Putamen (tissue), 1 donor: ENCODE measurements at places on chromosomes 12 and 14.

- DNase-seq: no peak
Measured at GRCh38 chr14:88518592-88519512, 36.0 kb downstream of the PTPN21 start.

DNA sequence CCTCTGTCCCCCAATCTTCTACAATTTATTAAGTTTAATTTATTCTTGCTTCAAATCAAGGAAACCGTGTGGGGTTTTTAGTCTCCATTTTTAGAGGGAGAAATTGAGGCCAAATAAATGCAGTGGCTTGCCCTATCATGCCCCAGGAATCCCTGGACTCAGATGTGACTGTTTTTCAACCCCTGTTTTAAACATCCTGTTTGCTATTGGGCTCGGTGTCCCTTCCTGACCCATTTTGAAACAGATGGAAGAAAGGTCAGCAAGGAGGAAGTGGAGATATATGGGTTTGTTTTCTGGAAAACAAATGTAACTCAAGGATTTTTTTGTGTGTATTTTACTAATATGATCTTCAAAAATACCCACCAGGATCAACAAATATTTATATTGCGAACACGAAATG is 84.7 kb downstream of the DACT1 start:
- no peak for DNase-seq

DNA sequence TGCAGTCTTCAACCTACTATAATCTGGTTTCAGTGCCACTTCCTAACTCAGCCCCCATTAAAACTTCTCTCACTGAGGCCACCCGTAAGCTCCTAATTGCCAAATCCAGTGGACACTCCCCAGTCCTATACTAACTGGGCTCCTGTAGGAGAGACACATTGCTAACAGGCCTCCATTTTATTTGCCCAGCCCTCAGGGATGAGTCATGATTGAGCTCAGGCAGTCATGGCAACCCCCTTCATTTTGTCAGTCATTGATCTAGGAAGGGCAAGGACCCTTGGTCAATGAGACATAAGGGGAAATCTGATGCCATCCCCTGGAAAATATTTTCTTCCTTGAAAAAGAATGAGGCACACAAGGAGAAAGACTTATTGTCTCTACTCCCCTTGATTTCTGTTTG is 70.1 kb upstream of the HIF1A start:
- DNase-seq: no peak

DNA sequence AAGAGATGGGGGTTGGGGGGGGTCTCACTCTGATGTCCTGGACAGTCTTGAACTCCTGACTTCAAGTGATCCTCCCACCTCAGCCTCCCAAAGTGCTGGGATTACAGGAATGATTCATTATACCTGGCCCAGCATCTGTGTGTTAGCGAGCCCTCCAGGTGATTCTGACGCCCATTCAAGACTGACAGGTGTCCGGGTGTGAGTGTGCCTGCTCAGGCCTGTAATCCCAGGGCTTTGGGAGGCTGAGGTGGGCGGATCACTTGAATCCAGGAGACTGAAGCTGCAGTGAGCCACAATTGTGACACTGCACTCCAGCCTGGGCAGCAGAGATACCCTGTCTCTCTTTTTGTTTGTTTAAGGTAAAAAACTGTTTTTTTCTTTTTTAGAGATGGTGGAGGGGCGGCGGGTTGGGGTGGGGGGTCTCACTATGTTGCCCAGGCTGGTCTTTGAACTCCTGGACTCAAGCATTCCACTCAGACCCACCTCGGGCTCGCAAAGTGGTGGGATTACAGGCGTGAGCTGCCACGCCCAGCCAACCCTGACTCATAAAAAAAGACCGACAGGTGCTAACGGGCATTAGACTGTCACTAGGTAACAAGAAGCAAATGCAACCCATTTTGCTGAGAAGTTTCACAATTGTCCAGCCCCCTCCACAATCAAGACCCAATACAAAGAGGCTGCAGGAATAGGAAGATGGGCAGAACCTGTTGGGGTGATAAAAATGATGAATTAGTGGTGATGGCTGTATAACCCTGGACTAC is 4.7 kb downstream of the VSIG10 start:
- no peak for DNase-seq
